ENCODE measurements at places on chromosomes 11 and 22.

- no peak for DNase-seq
Measured at GRCh38 chr11:37512156-37512780, 914.2 kb upstream of the RAG2 start.

GRCh38 chr11:115208808-115209259, 295.4 kb downstream of the CADM1 start:
- DNase-seq, result no peak

GRCh38 chr22:50083462-50084079, 1.7 kb downstream of the MLC1 start:
- no peak for DNase-seq

GRCh38 chr11:42315846-42316245, 856.4 kb upstream of the LRRC4C start:
- DNase-seq, result no peak

- DNase-seq, result no peak
Measured at GRCh38 chr11:115745610-115746512, 241.6 kb upstream of the CADM1 start.

GRCh38 chr22:37290737-37291136, 8.4 kb downstream of the CYTH4 start:
- no peak for DNase-seq

- peak; percentile 85 for DNase-seq
Measured at GRCh38 chr11:61567286-61568061, 13.4 kb downstream of the SYT7 start.

DNA sequence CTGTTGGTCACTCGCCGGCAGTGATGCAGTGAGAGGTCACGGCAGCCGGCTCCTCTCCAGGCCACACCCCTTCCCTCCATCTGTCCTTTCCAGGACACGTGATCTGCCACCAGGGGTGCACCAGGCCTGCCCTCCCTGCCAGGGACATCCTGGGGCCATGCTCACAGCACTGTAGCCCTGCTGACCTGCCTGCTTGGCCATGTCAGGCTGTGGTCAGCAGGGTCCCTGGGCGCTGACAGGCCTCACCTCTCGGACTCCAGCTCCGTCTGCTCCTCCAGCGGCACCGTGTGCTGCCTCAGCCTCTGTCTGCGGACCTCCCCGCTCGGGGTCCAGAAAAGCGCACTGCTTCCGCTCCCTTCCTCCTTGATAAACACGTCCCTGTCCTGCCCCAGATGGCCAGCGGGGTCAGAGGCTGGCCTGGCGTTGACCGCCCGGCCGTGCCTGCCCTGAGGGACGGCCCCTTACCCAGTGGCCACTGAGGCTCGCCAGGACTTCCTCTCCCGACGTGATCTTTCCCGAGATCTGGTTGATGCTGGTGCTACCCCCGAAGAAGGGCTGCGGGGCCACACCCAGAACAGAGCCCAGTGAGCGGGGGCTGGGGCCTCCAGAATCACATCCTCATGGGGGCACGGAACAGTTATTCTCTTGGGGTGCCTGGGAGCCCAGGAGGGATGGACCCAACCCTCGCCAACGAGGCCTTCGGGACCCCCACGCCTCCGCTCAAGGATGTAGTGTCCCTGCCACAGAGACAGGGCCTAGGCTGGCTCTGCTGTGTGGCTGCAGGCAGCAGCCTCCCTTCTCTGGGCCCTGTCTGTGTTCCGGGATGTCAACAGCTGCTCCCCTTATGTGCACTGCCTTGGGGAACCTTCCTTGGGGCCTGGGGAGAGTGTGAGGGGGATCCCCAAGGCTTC, 36.3 kb upstream of the CARS1 start:
- no peak for DNase-seq

GRCh38 chr11:94130298-94131046, 1.8 kb downstream of the PANX1 start:
- DNase-seq, result no peak

- no peak for DNase-seq
Measured at GRCh38 chr11:110613197-110613918, 98.9 kb downstream of the ARHGAP20 start.

- DNase-seq, result peak; percentile 29
Measured at GRCh38 chr11:134261626-134262488, 8.5 kb downstream of the ACAD8 start.

DNA sequence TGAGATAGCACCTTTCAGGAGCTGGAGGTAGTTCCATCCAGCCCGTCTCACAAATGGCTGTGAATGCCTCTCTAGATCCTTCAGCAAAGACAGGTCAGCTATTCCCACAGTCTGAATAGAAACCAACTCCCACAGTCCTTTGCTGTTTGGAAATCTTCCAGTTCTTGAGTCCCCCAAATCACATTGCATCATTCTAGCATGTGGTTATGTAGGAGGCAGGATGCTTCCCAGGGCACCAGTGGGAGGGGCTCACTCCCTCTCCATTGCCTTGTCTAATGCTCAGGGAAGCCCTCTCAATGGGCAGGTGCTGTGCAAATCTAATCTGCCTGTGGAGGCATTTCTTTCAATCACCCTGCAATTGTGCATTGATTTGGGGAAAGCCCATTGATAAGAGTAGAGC, 14.6 kb downstream of the NAV2 start:
- no peak for DNase-seq

- DNase-seq, result no peak
Measured at GRCh38 chr11:122085264-122085663, 30.8 kb downstream of the BLID start.

DNA sequence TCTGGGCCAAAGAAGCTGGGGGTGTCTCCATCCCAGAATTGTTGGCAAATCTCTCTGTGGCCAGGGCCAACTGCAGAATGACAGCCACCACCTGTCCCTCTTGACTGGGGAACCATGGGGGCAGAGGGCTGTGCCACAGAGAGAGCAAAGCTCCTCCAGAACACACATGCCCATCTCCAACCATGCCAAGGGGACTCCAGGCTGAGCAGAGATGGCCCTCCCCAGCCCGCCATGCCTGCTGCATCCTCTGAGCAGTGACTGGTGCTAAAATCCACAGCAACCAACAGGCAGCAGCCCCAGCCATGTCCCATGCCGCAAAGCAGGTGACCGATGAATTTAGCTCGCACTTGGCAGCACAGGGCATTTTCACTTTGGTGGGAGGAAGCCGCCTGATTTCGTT, 45.0 kb downstream of the LARGE1 start:
- DNase-seq, result no peak

DNA sequence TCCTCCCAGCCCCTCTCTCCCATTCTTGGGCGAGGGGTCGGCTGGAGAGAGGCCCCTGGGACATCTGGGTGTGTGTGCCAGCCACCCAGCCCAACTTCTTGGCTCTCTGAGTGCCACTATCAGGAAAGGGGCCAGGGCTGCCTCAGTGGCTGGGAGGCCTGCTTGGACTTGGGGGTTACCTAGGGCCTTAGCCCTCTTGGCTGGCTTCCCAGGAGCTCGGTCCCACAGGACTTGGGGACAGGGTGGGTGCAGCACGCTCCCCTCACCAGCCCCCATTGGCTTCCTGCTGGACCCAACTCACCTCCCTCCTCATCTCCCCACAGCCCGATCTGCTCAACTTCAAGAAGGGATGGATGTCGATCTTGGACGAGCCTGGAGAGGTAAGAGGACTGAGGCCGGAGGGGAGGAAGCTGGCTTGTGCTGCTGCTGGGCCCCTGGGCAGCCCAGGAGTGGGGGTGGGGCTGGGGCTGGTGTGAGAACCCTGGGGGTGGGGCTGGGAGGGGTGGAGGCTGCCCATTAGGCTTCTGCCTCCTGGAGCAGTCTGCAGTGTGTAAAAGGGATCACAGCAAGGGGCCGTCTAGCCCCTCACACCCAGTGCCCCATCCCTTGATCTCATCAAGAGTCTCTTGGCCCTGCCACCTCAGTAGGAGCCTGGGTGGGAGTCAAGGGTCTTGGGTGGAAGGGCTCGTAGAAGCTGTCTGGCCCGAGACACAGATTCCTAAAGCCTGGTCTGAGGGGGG, 54.8 kb downstream of the TRIOBP start:
- DNase-seq, result no peak

- no peak for DNase-seq
Measured at GRCh38 chr11:66851698-66852465, 5.0 kb upstream of the LRFN4 start.

DNA sequence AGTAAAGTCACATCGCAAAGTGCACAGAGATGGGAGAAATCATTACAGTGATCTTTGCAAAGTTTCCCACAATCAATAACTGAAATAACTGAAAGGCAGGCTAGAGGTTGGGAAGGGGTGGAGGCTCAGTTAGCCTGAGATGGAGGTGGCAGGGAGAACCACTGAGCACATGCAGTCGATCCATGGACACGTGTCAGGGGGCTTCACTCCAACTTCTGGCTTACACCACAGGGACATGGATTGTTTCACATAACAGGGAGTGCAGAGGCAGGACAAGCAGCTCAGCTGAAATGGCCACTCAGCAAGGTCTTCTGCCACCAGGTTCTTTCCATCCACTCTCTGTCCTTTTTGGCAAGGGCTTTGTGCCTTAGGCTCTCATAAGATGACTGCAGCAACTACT, 35.1 kb upstream of the MICAL2 start:
- no peak for DNase-seq

GRCh38 chr11:26904132-26904531, 89.8 kb upstream of the FIBIN start:
- DNase-seq, result no peak

- no peak for DNase-seq
Measured at GRCh38 chr22:29744902-29745301, 21.9 kb downstream of the ZMAT5 start.
